ENCODE measurements at places on chromosomes 7 and 10. TPM values are rescaled to one million over a fixed set of nuclear protein-coding genes. Genes with fewer than 3 reads are reported as not detected.

Gene POM121C
- total RNA-seq = 11.2 TPM

Gene BICC1
- total RNA-seq = 29.2 TPM

Gene HSPA12A
- total RNA-seq = 27.7 TPM

GRCh38 chr7:22604246-22604645 lies 104.3 kb upstream of the STEAP1B start:
- no peaks in the 10 kb centered on the region for H3K4me1 ChIP-seq
- no peaks in the 10 kb centered on the region for H3K36me3 ChIP-seq
- H3K27me3 ChIP-seq = no peaks in the 10 kb centered on the region
- no peak overlapping the region for H3K27ac ChIP-seq
- DNase-seq = no peak

GRCh38 chr7:133061357-133061756 lies 20.5 kb downstream of the CHCHD3 start:
- no peaks in the 10 kb centered on the region for H3K36me3 ChIP-seq
- no peak for DNase-seq
- H3K4me3 ChIP-seq = no peak overlapping the region
- H3K27me3 ChIP-seq = no peaks in the 10 kb centered on the region
- H3K27ac ChIP-seq = no peak overlapping the region

DNA sequence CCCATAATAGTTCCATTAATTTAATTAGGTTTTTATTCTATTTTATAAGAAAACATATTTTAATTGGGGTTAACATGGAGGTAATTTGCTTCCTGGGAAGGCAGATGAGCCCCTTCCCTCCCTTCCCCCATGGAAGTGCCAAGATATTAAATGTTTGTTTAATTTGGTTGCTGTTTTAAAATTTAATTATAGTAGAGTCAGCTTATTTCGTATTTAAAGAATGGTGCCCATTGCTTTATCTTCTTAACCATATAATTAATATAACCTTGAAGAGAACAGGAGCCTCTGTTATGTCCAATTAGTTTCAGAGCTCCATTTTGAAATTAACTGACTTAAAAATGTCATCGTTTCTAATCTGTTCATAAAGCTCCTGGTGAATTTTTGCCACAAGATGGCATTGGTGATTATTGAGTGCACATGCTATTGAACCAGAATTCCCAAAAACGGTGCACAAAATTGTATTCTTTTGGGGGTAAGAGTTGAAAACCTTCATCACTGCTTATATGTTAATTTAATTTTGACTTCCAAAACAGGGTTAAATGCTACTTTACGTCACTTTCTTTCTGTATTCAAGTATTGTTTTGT lies 26.0 kb downstream of the KLHDC10 start:
- H3K27me3 ChIP-seq = no peaks in the 10 kb centered on the region
- no peaks in the 10 kb centered on the region for H3K36me3 ChIP-seq
- DNase-seq = no peak
- no peak overlapping the region for H3K27ac ChIP-seq
- H3K4me1 ChIP-seq = no peaks in the 10 kb centered on the region

DNA sequence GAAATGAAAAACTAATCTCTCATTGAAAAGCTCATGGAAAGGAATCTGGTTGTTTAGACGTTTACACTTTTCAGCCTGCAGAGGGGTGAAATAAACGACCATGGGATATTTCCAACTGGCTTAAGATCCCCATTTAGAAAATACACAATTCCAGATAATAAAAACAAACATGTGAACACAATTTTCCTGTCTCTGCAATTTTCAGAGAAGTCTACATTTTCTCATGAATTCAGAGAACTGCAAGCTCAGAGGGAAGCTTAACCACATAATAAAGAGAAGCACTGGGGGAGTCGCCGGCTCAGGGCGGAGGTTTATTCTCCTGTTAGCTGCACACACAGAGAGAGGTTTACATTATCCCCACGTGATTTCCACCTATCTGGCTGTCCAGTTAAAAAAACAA lies 215.2 kb downstream of the FANK1 start:
- peaks cover 2% of the 10 kb centered on the region for H3K4me1 ChIP-seq
- H3K36me3 ChIP-seq = no peaks in the 10 kb centered on the region
- no peak overlapping the region for H3K27ac ChIP-seq
- H3K4me3 ChIP-seq = no peak overlapping the region
- H3K27me3 ChIP-seq = no peaks in the 10 kb centered on the region

GRCh38 chr10:12663863-12664262 lies 314.5 kb downstream of the CAMK1D start:
- no peaks in the 10 kb centered on the region for H3K36me3 ChIP-seq
- no peak for DNase-seq
- H3K27ac ChIP-seq = no peak overlapping the region
- no peaks in the 10 kb centered on the region for H3K27me3 ChIP-seq

DNA sequence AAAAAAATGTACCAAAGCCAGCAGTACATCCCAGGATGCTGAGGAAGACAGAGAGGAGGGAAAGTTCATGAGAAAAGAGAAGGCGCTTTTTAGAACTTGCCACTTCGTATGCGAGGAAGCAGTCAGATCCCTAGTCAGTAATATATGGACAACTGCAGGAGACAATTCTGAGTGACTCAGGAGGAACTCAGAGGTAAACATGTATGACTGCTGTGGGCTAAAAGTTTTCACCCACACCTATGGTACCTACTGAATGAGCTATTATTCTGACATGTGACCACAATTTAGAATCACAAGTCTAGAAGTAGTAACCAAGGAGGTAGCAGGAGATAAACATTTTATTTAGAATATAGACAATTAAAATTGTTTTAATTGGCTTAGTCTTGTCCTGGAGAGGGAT lies 126.5 kb downstream of the ICA1 start:
- no peak for DNase-seq
- no peaks in the 10 kb centered on the region for H3K4me1 ChIP-seq
- no peak overlapping the region for H3K27ac ChIP-seq
- no peak overlapping the region for H3K4me3 ChIP-seq
- H3K36me3 ChIP-seq = no peaks in the 10 kb centered on the region
- H3K27me3 ChIP-seq = no peaks in the 10 kb centered on the region

- DNase-seq = no peak
- no peak overlapping the region for H3K27ac ChIP-seq
- H3K4me1 ChIP-seq = peaks cover 2% of the 10 kb centered on the region
- no peaks in the 10 kb centered on the region for H3K27me3 ChIP-seq
These were observed 151.0 kb downstream of the CHN2 start for GRCh38 chr7:29345590-29345989.

DNA sequence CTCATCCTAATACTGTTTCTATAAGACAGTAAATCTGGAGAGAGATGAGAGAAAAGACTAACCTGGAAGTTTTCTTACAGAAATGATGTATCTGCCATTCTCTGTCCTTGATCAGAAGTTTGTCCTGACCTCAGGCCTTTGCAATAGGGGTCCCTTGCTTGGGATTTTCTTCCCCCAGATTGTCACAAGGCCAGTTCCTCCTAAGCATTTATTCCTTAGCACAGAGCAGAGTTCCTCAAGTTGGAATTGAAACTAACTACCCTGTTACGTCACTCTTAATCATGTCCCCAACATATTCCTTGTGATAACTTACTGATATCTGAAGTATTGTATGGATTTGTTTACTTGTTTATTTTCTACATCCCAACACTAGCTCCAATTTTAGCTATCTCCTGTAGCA lies 202.1 kb downstream of the COBL start:
- no peak overlapping the region for H3K27ac ChIP-seq
- no peaks in the 10 kb centered on the region for H3K27me3 ChIP-seq
- no peaks in the 10 kb centered on the region for H3K4me1 ChIP-seq
- H3K4me3 ChIP-seq = no peak overlapping the region
- H3K36me3 ChIP-seq = no peaks in the 10 kb centered on the region
